ENCODE measurements at places on chromosomes 4 and X.

GRCh38 chrX:10156199-10157031 lies at the start of gene CLCN4:
TSS of gene CLCN4 (plus strand) at chrX:10156975. CDS start at chrX:10185033, 28,058 bp downstream.
- no peak for DNase-seq

GRCh38 chr4:163726641-163727040 lies 232.2 kb downstream of the TMA16 start:
- DNase-seq: no peak

DNA sequence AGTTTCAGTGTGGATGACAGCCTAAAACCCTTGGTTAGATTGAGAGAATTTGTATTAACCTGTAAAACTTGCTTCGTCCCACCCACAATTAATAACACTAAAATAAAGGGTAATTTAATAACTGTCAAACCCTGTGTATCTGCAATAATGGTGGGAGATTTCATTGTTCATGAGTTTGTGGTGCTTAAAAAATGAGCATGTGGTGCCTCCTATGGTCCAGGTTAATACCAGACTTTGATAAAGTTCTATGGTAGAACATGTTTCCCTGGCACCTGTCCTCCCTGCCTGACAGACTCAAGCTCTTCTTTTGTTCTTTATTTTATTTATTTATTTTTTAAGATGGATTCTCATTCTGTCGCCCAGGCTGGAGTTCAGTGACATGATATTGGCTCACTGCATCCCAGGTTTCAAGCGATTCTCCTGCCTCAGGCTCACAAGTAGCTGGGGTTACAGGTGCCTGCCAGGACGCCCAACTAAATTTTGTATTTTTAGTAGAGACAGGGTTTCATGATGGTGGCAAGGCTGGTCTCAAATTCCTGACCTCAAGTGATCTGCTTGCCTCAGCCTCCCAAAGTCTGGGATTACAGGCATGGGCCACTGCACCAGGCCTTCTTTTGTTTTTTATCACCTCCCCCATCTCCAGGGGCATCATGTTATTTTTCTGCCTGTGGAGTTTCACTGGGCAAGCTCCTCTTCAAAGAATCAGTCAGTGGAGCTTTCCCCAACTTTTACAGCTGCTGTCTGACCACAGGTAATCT lies 289.2 kb downstream of the NR3C2 start:
- DNase-seq: no peak

GRCh38 chrX:147884958-147885357 lies 26.8 kb upstream of the FMR1 start:
- no peak for DNase-seq

GRCh38 chr4:8443801-8444200 lies 3.2 kb downstream of the TRMT44 start:
- DNase-seq: no peak

- no peak for DNase-seq
Observed at GRCh38 chr4:13542577-13543031, 1.7 kb downstream of the NKX3-2 start.

GRCh38 chr4:76784237-76784636 lies 113.7 kb downstream of the SOWAHB start:
- no peak for DNase-seq

DNA sequence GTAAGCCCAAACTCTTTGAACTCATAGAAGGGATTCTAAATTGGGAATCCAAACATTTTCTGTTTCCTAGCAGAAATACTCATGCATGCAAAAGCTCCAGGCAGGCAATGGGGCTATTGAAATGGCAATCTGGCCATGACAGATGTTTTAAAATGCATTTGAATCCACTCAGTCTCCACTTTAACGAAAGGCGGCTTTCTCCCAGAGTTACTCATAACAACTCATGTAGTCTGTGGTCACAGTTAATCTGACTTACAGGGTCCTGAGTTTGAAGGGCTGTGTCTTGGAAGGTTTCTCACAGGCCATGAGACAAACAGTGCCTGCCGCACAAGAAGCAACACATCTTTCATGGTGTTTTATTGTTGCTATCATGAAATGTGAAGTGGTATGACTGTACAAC lies 185.7 kb downstream of the AMELX start:
- DNase-seq: no peak

DNA sequence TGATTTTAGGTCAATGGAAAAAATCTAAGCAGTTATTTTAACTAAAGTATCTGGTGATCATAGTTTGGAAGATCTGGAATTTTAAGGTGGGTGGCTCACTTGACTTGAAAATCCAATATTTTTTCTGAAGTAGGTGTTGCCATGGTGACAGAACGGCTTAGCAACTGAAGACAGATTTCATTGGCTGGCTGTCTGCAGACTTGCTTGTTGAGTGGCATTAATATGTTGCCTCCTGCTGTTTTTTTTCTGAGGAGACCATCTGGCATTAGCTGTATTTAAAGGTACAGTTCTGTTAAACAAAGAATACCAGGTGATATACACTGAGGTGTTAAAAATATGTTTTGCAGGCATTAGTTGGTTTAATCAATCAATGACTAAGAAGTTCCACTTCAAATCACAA lies 19.8 kb downstream of the CPE start:
- DNase-seq: no peak

DNA sequence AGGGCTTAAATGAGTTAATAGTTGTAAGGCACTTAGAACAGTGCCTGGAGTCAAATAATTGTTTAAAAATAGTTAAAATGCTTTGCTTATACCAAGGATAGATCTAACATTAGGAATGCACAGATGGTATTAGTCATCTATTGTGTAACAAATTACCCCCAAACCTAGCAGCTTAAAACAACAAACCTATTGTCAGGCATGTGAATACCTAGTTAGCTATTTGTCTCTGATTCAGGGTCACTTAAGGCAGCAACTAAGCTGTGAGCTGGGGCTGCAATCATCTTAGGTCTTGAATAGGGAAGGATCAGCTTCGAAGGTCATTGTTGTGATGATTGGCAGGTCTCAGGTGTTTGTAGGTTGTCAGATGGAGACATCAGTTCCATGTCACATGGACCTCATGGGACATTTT lies 42.4 kb upstream of the AGA start:
- DNase-seq: peak; percentile 81

DNA sequence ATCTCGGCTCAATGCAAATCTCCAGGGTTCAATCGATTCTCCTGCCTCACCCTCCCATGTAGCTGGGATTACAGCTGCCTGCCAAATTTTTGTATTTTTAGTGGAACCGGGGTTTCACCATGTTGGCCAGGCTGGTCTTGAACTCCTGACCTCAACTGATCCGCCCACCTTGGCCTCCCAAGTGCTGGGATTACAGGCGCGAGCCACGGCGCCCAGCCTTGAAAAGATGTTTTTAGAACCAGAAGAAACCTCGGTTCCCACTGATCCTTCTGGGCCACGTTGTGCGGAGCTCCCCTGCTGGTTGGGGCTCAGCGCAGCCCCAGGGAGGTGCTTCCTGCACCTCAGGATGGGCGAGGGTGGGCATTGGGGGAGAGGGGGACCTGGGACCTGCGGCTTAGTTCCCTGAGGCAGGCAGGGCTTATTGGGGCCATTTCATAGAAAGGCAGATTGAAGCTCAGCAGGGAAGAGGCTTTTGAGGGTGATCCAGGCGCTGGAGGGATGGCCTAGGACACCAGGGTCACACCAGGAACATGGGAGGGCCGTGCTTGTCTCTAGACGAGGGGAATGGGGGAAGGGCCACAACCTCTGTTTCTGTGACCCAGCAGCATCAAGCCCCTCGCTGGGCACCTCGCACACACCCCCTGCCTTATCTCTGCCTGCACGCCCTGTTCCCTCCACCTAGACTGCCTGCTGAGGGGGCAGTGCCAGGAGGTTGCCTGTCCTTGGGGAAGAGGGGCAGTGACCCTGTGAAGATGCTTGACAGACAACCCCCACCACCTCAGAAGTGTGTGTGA lies 6.3 kb upstream of the ADD1 start:
- DNase-seq: no peak

Data from AG09309 (cell line).